H4 (cell line): ENCODE measurements at places on chromosomes 12 and 14.
A peak's percentile ranks its signal among the peaks of the same experiment; 100 is the strongest.

DNA sequence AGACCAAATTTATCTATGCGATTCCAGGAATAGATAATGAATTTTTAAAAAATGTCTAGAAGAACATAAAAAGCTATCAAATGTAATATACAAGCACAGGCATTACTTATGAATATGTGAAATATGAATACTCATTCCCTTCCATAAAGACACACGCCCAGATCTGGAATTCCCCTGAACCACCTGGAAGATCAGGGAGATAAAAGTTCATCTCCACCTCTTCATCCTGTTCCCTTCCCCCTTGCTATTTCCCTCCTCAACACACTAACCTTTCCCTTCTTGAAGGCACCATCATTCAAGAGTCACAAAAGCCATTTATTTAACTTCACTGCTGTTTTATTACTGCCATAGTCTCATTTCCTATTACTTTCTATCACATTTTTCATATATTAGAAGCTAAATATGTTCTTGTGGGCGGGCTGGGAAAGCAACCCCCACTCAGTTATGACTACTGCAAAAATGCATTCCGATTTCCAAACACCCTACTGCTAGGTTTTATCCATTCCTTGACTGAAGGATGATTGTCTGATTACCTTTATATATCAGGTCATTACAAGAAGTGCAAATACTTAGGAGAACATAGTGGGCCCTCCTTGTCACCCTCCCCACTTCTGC lies 16.1 kb downstream of the FGD6 start:
- no peak for DNase-seq

- DNase-seq = no peak
Measured at GRCh38 chr14:54852215-54852614, 50.4 kb downstream of the GCH1 start.

- no peak for DNase-seq
Measured at GRCh38 chr12:26705851-26706250, 127.1 kb downstream of the ITPR2 start.

DNA sequence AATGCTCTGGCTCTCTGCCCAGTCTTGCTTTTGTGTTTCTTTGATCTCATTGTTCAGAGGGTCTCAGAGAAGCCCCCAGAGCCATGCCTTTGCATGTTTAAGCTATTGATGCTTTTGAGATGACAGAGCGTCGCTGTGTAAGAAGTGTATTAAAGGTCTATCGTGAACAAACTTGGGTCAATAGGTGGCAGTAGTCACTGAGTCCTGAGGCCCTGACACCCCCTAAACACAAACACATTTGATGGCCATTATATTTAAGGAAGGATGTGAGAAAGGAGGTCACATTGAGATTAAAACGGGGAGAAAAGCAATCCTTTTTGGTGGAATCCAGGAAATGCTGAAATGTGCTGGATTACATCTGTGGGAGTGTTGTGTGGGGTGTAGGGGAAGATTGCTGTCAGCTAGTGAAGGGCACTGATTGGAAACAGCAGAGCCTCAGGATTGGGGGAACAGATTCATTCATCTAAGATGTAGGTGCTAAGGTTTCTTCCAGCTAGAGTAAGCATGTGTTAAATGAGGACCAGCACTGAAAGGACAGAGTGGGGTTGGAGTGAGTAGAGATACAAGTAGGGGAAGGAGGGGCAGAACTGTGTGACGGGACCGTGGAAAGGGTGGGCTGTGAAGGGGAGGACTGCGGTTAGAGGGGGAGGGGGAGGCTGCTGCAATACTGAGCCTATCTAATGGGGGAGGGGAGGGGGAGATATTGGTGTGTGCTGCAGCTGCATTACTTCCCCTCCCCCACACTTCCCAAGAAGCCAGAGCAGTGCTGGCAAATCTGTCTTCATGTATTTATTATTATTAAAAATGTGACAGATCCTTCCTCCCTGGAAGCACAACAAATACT lies 12.7 kb downstream of the NGDN start:
- DNase-seq = no peak

DNA sequence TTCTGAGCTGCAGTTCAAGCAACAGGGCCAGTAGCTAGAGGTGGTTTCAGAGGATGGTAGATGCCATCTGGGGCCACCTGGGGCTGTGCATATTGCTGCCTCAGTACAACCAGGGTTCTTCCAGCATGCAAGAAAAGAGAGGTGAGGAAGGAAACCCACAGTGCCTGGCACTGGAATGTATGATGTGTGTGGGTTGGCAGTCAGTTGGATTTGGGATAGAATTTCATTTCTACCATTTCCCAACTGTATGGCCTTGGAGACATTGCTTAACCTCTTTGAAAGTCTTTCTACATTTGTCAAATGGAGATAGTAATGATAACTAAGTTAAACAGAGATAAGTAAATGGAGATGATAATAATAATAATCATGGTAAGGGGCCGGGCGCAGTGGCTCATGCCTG lies 10.2 kb upstream of the LRRC10 start:
- no peak for DNase-seq

GRCh38 chr14:74444866-74445265 lies 18.9 kb upstream of the SYNDIG1L start:
- DNase-seq = no peak

- no peak for DNase-seq
Measured at GRCh38 chr12:131682510-131682895, 28.4 kb upstream of the SFSWAP start.

GRCh38 chr12:115185506-115185905 lies 501.5 kb upstream of the TBX3 start:
- no peak for DNase-seq

DNA sequence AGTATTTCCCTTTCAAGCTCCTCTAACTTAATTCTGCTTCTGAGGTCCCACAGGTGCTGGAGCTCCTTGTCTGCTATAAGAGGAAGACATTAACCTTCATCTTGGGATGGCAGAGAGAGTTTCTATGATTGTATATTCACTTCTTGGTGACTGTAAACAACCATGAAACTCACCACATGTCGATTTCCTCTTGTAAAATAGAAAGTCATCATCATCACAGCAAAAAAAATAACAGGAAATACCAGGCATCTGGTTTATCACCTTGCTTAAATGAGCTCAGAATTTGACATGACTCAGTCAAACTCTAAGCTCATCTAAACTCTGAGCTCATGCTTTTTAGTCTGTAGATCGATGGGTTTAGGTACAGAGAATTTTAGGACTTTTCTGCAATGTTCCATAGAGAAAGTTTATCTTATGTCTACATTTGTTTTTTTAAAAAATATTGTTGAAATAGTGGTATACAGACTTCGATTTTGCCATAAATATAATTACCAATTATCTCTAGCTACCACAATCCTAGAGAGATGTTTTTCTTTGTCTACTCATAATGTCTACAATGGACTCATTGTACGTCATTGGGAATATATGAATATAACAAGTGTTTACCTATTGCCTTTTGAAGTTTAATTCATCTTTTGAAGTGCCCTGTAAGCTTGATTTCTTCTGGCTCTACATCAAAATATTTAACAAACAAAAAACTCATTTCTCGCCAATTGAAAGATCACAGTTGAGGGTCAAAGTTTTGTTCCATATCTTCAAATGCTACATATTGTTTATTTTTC lies 58.4 kb downstream of the IGF1 start:
- no peak for DNase-seq

GRCh38 chr14:103890052-103890371 lies 38.2 kb upstream of the TDRD9 start:
- no peak for DNase-seq

DNA sequence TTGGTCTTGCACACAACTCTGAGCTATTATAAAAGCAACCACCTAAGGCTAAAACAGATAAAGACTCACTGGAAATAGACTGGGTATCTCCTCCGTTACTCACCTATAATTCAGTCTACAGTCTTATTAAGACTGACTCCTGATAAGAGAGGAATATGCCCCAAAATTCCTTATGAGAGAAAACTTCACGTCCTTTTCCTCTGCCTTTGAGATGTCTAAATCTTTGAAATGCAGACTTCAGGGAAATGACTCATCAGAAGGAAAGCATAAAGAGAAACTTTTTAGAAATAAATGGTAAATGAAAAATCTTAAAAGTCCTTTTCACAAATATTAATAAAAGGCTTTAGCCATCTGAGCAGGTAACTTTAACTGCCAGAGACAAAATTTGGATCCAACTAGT lies 187.5 kb upstream of the RTL1 start:
- DNase-seq = no peak

GRCh38 chr12:19125325-19125724 lies 4.2 kb upstream of the PLEKHA5 start:
- DNase-seq = no peak

GRCh38 chr12:78407722-78408121 lies 456.9 kb upstream of the SYT1 start:
- DNase-seq = peak; percentile 48

DNA sequence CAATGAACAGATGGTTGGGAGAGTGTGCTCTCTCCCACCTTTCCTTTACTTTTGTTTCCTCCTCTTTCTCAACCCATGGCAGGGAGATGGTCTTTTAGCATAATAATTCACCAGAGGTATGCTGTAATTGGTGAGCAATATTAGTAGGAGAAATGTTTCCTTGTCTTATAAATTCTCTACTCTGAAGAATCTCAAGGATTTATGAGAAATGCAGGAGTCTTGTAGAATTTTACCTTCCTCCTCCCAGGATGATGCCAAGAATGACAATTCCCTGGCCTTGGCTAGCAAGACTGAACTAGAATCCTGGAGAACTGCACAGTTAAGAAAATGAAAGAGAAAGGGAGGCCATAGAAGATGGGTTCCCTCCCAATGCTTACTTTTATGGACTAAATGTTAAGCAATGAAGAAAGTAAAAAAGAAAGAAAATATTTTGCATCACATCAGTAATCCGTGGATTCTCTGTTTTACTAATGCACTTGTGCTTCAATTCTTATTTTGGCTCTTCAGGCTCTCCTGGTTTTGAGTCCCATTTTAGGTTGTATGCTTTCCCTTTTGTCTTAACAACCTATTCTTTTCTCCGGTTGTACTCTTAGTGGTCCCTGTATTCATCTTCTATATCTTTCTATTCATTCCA lies 192.9 kb upstream of the GARIN6 start:
- DNase-seq = no peak

- no peak for DNase-seq
Measured at GRCh38 chr14:50736932-50737419, 68.9 kb upstream of the SAV1 start.

GRCh38 chr14:99124482-99125105 lies 147.4 kb downstream of the BCL11B start:
- DNase-seq = no peak

DNA sequence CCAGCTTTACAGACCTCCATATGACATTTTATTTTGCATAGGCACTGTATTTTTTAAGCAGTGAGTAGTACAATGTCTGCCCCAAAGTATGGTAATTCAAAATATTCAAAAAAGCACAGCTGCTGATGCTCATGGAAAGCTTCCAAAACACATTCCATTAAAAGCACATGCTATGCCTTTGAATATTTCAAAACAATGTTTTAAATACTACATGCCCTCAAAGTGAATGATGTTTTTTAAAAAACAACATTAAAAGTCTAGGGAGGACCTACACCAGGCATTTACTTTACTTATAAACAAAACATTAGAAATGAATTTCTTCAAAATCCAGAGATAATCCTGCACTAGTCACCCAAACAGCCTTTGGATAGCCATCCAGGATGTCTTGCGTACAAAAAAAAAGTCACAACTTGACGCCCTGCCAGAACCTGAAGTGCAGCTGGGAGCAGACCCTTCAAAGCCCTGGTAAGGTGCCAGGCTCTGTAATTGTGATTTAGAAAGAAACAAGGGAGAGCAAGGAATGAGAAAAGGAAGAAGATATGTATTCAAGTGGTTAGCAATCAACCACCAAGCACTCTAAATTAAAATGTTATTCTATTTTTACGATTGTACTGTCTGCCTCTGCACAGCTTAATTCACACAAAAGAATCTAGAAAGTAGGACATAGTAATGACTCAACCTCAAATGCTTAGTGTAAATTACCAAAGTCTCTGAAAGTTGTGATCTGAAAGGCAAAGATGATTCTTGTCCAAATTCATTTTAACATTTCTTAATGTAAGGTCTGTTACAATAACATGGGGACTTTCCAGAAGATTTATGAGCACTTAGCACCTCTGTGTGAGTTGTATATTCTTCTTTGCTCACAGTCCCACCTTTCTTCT lies 31.9 kb downstream of the CEP83 start:
- DNase-seq = peak; percentile 67

- no peak for DNase-seq
Measured at GRCh38 chr12:53286448-53286847, 8.9 kb upstream of the PFDN5 start.

- no peak for DNase-seq
Measured at GRCh38 chr12:31321186-31321896, 4.6 kb downstream of the SINHCAF start.

DNA sequence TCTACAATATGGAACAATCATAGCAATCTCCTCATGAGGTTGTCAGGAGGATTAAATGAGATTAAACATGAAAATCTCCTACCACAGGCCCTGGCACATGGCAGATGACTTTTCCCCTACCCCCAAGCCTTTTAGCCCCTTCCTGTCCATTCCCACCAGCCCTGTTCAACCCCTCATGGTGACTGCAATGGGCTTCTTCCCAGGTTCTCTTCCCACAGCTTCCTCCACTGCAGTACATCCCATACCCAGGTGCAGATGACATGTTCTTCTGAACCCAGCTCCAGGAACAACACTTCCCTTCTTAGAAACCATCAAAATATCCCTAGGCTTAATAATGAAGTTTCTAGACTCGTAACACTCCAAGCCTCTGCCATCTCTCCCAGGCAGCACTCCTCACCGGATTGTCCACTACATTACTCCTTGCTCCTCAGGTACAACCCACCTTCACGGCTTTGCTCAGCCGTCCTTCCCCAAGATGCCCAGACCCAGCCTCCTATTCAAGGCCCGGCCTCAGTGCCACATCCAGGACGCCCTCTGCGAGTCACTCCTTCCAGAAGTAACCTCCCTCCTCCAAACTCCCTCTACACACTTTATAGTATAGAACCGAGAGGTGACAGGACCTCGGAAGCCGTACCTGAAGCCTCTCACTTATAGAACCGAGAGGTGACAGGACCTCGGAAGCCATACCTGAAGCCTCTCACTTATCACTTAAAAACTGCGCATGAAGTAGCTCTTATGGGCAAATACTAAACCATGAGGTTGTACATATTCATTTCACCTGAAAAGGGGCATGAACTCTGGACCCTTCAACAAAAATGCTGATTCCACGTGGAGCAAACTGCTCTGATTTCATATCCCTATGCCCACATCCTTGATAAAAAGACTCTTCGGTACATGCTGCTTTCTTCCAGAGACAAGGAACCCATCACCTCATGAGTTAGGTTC lies 1.5 kb downstream of the CRACR2A start:
- no peak for DNase-seq

DNA sequence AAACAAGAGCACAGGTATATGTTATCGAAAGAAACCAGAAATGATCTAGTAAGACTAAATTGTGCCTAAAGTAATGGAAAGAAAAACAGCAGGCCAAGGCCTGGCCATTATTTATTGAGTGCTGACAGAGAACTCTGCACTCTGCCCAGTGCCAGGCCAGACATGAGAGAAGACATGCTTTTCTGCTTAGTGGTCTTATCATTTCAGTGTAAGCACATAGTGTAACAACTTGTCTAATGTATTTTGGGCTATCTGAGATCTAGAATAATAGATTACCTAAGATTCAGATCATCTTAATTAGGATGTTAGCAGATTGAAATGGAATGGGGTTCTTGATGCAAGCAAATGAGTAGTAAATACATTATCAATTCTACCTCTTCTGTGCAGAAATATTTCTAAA lies 278.3 kb downstream of the AKAP6 start:
- DNase-seq = no peak
